ENCODE measurements at places on chromosomes 2 and 18.

DNA sequence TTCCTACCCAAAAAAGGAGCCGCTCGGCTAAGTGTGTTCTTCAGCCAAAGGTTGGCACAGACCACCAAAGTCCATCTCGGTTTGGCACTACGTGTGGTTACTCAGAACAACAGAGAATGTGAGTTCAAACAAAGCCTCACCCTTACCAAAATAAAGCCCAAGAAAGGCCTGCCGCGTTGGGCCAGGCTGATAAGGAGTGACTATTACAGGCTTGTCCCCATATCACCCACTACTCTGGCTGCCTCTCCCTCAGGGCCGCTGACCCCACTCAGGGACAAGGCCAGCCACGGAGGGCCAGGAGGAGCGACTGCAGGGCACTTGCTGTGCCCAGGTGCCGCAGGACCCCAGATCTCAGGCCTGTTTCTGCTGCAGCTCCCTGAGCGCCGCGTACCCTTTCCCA, 13.8 kb downstream of the HS1BP3 start:
- DNase-seq, result no peak

DNA sequence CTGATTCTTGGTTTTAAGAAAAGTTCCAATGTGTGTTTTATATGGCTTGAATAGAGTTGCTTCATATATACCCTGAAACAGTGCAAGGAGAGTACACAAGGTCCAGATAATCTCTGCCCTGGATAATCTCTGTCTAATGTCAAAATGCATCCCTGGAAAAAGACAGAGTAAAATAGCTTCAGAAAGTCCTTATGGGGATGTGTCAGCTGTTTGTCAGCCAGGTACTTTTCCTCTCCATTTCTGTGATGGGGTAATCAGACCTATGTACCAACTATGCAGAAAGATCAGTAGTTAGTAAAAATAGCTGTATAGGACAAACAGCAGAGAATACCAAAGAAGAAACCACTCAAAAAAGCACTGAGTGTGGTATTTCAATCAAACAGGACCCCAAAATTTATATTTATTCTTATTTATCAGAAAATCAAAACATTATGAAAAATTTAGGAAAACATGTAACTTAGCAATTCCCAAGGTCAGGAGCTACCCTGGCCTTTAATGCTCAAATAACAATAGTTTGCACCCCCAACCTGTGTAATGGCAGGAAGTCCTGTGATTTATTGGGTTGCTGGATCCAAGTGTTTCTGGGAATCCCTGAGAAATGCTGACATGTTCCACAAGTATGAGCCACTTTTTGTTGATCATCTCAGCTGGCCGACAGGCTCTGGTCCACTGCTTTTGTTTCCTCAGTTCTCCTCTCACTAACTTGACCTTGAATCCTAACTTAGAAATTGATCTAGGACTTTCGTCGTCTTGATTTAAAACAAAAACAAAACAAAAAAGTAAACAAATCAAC, 69.6 kb downstream of the MDH1 start:
- no peak for DNase-seq

GRCh38 chr2:12552092-12552491, 164.6 kb upstream of the TRIB2 start:
- DNase-seq, result no peak

DNA sequence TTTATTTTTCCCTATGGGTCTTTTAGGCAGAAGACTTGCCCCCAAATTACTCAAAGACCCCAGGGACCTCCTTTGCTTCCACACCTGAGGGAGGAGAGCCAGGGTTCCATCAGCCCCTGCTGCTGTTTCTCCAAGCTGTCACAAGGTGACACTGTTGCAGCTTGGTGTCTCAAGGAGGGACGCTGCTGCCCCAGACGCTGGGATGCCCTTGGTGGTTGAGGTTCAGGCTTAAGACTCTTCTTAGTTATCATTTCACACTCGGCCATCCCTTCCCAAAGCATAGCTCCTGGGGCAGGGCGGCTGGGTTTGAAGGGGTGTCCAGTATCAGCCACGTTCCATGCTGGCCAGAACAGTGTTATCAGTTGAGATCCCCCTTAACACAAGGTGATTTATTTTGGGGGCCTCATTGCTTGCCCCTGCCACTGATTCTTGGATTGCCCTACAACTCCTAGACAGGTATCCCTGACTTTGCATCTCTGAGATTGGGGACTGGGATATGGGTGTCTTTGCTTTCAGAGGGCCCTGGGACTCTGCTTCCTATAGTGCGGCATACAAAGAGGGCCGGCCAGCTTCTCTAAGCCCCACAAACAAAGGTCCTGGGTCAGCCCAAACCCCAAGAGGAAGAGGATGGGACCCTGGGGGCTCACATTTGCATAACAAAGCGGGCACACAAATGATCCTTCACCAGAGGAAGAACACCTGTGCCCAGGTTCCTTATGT, 22.7 kb downstream of the GPR55 start:
- no peak for DNase-seq

GRCh38 chr2:241051578-241052487, 50.3 kb downstream of the MTERF4 start:
- DNase-seq, result no peak

DNA sequence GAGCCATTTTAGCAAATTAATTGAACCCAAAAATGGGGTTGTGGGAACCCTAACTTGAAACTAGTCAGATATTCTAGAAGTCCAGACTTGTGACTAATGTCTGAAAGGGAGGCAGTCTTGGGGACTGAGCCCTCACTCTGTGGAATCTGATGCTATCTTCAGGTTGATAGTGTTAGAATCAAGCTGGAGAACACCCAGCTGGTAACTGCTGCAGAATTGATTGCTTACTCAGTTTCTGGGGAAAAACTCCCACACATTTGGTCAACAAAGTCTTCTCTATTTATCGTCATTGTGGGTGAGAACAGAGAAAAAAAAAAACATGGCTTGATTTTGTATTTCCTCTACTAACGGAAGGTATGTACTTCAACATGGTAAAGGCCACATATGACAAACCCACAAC, 1925.8 kb upstream of the CELF4 start:
- no peak for DNase-seq

DNA sequence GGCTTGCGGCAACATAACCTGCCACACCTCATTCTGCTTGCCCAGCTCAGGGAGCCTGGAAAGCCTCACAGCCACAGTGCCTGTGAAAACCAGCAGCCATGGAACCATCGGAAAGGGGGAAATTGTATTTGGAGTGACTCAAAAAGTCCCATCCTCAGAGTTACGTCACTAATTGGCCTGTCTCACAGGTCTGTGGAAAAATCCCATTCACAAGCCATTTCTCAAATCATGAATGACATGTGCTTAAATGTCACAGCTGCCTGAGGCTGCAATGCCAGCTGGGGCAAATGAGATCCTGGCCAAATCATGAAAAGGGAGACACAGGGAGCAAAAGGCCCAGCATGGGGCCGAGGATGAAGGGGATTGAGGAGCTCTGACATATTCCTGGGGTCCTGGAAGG, 486.9 kb upstream of the RAB6C start:
- no peak for DNase-seq

DNA sequence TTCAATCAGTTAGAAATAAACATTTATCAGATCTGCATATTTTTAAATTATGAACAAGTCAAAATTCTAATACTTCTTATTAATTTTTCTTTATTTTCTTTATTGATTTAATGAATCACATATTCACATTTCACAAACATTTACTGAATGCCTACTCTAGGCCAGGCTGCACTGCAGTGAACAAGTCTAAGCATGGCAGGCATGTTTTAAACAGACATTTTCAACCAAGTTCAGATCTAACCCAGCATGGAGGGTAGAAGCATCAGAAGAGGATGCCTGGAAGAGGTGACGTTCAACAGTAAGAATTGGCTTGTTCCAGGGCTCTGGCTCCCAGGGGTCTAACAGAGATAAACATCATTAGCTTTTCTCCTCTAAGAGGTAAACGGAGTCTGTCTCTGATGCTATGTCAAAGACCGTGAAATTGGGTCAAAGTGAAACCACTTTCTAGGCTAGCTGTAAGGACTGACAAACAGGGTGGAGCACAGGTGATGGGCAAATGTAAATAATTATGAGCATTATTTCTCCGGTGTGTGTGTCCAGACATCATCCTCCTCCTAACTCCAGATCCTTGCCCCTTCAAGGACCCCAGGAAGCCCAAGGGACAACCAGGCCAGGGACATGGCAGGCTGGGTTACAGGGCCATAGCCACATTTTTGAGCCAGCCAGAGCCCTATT, 50.6 kb downstream of the UNC50 start:
- DNase-seq, result no peak

- DNase-seq, result peak; percentile 8
Observed at GRCh38 chr2:28300485-28301341, 91.9 kb upstream of the FOSL2 start.

DNA sequence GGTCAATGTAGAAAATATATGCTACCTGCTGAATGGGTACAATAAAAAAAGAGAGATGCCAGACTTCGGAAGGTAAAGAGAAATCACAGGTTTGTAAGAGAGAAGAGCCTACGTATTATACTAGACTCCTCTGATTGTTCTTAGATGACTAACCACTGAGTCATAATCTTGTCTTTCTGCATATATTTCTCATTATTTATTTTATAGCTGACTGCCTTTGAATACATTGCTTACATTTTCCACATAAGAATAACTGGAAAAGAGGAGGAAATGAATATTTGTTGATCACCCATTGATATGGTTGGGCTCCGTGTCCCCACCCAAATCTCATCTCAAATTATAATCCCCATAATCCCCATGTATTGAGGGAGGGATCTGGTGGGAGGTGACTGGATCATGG, 90.3 kb upstream of the RAB27B start:
- no peak for DNase-seq
